Effector memory CD4-positive, alpha-beta T cell (primary cell): ENCODE measurements at places on chromosomes 5 and 9.

- DNase-seq, result no peak
Measured at GRCh38 chr9:137820161-137820855, 57.3 kb upstream of the CACNA1B start.

GRCh38 chr9:135971111-135971766 lies 10.1 kb upstream of the UBAC1 start:
- no peak for DNase-seq

GRCh38 chr5:159525117-159525516 lies 194.8 kb upstream of the IL12B start:
- DNase-seq, result no peak

- DNase-seq, result no peak
Measured at GRCh38 chr9:18905883-18906629, 127.0 kb downstream of the SAXO1 start.

GRCh38 chr5:124652514-124652819 lies 94.0 kb downstream of the ZNF608 start:
- DNase-seq, result no peak

DNA sequence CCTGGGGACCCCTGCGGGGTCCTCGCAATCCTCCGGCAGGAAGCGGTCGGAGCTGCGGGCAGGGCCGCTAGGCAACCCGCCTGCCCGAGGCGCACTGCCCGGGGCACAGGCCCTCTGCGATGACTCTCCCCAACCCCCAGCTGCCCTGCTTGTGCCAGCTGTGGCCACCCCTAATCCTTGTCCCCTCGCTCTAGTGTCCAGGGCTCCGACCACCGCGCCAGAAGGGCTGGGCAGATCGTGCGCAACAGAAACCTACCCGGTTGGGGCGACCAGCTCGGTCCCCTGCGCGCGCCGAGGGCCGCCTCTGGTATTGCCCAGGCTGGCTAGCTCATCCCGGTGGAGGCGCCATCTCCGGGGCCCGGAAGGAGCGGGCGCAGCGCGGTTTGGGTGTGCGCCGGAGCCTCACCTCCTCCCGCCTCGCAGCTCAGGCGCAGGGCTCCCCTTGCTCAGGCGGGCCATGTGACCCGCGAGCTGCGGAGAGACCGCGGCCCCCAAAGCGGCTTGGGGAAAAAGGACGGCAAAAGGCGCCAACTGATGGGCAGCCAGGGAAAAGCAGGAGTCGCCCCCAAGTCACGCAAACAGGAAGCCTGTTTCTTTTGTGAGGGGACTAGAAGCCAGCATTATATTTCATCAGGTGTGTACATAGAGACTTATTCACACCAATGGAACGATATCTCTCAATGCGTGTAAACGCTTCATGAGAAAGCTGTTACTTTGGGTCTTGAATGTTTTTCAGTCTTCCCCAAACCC lies 46.8 kb upstream of the RNF20 start:
- no peak for DNase-seq

DNA sequence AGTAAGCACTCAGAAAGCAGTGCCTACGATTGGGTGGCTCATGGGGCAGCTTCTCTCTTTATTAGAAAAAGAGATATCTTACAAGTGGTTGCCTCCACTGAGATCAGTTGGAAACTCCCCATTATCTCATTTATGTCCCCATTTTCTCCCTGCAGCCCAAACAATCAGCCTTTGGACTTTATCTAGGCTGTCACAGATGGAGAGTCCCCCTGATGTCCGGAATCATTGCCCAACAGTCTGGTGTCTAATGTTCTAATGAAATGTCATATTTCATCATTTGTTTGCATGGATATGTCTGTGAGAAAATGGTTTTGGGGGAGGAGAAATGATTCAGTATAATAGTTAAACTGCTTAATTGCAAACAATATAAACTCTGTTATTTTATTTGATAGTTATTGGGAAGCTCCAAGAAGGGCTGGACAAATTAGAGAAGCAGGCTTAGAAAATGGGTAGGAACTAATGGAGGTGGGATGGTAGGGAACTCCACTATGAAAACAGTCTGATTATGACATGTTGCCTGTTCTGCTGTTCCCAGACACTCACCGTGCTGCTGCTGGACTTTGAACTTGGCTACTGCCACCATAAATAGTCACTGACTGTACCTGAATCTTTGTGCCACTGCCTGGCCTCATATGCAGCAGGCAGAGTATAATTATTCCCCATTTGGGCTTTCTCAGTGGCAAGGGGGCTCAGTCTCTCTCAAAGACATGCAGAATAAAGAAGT lies 38.3 kb upstream of the SMAD5 start:
- DNase-seq, result no peak

DNA sequence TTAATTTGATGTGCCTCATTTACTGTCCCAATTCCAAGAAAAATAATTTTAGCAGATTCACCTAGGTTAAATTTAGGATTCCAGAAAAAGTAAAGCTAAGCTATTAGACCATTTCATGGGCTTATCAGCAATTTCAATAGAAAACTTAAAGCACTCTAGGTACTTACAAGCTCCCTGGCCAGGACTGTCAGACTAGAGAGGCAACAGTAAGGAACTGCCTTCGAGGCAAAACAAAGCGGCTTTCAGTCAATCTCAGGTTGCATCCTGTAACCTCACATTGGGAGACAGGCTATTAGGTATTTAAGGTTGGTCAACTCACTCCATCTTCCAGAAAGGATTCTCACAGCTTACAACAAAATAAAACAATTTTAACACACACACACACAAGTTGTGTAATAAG lies 48.7 kb upstream of the FSD1L start:
- DNase-seq, result no peak

- DNase-seq, result no peak
Measured at GRCh38 chr5:171521219-171521633, 101.8 kb downstream of the FGF18 start.
